ENCODE measurements at places on chromosomes 4 and X. TPM values are rescaled to one million over a fixed set of nuclear protein-coding genes. Genes with fewer than 3 reads are reported as not detected.

TMEM31 gene
- not detected for total RNA-seq

CHRDL1 gene
- not detected for total RNA-seq

KIT gene
- 1.3 TPM for total RNA-seq

TRIM2 gene
- 47.2 TPM for total RNA-seq

XAGE1A gene
- total RNA-seq: not detected

NEXMIF gene
- under 0.01 TPM for total RNA-seq

RGN gene
- total RNA-seq: 7.3 TPM

MAGEC2 gene
- total RNA-seq: not detected

MTTP gene
- 0.13 TPM for total RNA-seq

PLP1 gene
- total RNA-seq: not detected

SMARCA5 gene
- total RNA-seq: 38.3 TPM

HAND2 gene
- 48.7 TPM for total RNA-seq

LAP3 gene
- total RNA-seq: 135 TPM

ARHGAP6 gene
- total RNA-seq: 9.9 TPM

All from aortic smooth muscle cell (primary cell).